Kidney glomerular epithelial cell (primary cell): ENCODE measurements at places on chromosomes 6 and 20.
A peak's percentile ranks its signal among the peaks of the same experiment; 100 is the strongest.

DNA sequence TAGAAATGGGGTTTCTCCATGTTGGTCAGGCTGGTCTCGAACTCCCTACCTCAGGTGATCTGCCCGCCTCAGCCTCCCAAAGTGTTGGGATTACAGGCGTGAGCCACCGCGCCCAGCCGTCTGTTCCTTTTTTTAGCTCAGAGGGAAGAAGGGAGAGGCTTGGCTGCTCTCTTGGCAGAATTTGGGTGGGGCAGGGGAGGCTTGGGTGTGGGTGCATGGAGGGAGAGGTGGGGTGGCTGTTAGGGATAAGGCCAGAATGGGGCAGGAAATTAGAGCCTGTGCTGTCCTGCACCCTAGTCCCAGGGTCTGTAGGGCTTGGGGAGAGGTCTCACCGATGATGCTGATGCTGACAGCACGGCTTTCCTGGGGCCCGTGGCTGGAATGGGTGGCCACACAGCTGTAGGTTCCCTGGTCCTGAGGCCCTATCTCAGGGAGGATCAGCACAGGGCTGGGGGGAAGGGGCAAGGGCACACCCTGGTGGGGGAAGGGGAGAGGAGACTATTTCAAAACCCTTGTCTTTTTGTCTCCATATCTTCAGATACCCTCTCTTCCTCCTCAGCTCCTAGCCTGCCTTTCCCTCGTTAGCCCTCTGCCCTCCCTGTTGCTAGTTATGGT, 2.0 kb downstream of the AGER start:
- DNase-seq: no peak

DNA sequence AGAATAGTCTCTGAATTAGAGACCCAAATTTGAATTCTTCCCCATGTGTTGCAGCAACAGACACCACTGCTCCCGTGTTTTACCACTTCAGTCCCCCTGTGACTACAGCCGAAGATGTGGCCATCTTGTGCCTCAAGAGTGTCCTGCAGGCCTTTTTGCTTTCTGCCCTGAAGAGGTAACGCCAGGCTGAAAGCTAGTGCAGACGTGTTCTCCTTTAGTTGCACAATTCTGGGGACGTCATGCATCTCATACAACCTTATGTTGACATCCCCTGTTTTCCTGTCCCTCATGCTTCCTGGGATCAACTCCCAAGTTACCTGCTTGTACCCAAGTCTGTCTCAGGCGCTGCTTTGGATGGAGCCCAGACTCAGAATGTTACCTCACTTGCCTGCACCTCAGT, 69.1 kb upstream of the SLC22A23 start:
- no peak for DNase-seq

DNA sequence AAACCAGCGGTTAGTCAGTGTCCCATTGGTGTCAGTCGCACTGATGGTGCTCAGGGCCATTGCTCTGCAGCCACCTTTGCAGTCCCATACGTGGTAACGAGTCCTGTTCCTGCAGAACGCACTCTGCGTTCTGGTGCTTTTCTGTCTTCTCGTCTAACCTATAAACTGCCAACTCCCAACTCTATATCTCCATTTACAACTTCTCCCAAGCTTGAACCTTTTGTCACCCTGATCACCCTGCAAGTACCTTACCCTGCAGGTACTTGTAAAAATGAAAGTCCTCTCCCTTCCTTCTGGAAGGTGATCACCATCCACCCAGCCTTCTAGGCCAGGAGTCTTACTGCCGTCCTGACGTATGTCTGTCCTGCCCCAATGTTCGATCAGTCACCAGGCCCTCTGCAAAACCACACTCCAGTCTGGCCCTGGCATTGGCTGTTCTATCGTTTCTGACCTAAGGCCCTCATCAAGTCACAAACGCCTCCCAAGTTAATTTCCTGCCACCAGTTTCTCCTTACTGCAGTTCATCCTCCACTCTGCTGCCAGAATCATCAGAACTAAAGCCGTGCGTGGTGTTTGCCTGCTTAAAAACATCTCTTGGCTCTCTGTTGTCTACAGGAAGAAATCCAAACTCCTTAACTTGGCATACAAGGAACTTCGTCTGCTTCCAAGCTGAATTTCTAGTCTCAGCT, 7.9 kb downstream of the RREB1 start:
- DNase-seq: no peak

- no peak for DNase-seq
Observed at GRCh38 chr6:131117878-131118277, 17.4 kb upstream of the AKAP7 start.

DNA sequence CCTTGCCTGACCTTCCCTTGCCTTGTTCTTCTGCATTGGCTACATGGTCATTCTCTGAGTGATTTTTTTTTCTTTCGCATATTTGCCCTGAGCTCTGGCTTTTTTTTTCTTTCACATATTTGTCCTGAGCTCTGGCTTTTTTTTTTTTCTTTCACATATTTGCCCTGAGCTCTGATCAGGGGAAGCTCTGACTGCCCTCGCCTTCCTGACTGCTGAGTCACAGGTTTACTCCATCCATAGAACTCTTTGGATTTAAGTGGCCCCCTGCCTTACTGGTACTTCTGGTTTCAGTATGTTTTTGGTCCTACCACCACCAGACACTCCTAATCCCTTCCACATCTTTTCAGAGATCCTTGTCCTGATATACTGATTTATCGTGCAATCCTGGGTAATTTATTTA, 201.1 kb downstream of the OGFRL1 start:
- DNase-seq: peak; percentile 83

- no peak for DNase-seq
Observed at GRCh38 chr6:161011492-161012480, 20.2 kb downstream of the MAP3K4 start.

GRCh38 chr20:54649511-54649962, 174.1 kb downstream of the DOK5 start:
- peak; percentile 75 for DNase-seq

- no peak for DNase-seq
Observed at GRCh38 chr20:19027971-19028370, 184.5 kb upstream of the SLC24A3 start.

DNA sequence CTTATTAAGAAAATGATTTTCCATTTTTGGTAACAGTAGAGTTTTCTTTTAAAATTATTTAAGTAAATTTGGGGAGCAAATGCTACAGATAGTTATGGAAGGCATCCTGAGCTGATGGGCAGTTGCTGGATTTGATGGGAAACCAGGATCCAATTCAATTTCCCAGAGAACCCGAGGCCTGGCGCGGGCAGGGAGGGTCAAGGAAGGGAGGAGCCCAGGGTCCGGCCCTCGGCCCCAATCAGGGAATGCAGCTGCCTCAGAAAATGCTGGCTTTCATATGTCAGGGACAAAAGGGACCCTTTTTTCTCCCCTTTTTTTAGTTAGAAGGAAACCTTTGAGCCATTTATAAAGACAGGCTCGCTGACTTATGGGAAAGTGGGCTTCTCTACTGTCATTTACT, 42.1 kb downstream of the CTCFL start:
- DNase-seq: no peak

DNA sequence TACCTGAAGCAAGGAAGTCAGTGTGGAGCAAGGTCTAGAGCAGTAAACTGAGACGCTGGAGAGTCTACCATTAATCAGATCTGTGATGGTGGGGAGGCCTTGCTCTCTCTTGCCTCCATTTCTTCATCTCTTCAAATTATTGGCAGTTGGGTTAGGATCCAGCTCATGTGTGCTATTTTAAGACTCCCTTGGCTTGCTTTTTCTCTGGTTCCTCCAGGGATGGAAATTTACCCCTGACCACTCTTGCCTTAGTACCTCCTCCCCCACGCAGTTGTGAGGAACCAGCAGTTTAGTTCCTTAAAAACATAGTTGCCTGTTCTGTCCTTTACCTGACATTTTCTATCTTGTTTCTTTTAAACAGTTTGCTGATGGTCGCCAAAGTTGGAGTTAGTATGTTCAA, 7.4 kb downstream of the TMEM14C start:
- DNase-seq: no peak

GRCh38 chr20:63121246-63121645, 94.7 kb downstream of the YTHDF1 start:
- no peak for DNase-seq

- DNase-seq: no peak
Observed at GRCh38 chr20:49727478-49727877, 13.8 kb upstream of the B4GALT5 start.

DNA sequence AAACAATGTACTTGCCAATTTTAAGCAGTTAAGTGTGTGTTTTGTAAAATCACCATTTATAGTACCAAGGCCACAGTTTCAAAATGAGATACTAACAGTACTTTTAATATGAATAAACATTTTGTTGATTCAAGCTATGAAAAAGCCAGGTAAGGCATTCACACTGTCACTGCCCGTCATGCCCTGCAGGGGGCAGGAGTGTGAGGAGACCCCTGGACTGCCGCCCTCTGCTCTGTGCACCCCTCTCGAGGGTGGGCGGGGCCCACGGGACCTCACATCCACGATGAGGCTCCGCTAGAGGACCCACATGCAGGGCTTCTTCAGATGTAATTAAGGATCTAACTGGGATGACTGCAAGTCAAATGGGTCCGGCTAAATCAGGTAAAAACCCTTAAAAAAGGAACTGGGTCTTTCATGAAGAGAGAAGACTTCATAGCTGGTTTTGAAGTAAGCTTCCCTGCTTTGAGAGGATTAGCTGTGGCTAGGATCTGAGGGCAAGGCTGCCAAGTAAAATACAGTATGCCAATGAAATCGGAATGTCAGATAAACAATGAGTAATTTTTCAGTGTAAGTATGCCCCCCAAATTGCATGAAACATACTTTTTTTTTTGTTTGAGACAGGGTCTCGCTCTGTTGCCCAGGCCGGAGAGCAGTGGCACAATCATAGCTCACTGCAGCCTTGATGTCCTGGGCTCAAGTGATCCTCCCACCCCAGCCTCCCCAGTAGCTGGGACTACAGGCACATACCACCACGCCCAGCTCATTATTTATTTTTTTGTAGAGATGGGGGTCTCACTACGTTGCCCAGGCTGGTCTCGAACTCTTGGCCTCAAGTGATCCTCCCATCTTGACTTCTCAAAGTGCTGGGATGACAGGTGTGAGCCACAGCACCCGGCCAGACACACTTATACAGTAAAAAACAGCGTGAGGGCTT, 18.7 kb downstream of the DIDO1 start:
- DNase-seq: peak; percentile 18

GRCh38 chr20:39897781-39898466, 791.1 kb downstream of the MAFB start:
- DNase-seq: no peak

- DNase-seq: peak; percentile 65
Observed at GRCh38 chr6:36360241-36361054, 23.8 kb upstream of the BNIP5 start.

DNA sequence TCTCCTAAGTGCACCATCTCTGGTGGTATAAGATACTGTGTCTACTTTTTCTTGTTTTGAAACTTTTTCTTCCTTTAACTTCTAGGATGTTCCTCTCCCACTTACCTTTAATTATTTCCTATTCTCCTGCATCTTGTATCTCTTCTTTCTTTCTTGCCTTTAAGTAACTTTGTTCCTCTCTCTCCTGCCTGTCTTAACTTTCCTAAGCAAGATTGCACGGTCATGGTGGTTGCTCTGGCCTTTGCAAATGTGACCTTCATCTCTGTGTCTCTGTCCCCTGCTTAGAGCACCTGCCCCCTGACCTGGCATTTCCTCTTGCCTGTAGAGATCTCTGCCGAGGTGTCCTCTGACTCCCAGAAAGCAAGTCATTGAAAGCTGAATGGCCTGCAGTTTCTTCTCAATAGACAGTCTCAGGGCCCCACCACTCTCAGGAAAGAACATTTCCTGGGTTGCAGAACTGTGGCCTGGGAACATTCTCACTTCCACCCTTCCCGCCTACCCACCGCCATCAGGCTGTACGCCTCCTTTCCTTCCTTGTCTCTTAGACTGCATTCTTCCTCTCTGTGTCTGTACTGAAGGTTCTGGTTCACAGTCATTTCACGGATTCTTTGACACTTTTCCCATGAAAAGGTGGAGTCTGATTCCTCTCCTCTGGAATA, 12.8 kb downstream of the ZDHHC14 start:
- DNase-seq: no peak

- DNase-seq: no peak
Observed at GRCh38 chr6:35061651-35062410, 79.3 kb downstream of the TCP11 start.

GRCh38 chr6:160386869-160387530, 38.8 kb downstream of the SLC22A3 start:
- peak; percentile 52 for DNase-seq

DNA sequence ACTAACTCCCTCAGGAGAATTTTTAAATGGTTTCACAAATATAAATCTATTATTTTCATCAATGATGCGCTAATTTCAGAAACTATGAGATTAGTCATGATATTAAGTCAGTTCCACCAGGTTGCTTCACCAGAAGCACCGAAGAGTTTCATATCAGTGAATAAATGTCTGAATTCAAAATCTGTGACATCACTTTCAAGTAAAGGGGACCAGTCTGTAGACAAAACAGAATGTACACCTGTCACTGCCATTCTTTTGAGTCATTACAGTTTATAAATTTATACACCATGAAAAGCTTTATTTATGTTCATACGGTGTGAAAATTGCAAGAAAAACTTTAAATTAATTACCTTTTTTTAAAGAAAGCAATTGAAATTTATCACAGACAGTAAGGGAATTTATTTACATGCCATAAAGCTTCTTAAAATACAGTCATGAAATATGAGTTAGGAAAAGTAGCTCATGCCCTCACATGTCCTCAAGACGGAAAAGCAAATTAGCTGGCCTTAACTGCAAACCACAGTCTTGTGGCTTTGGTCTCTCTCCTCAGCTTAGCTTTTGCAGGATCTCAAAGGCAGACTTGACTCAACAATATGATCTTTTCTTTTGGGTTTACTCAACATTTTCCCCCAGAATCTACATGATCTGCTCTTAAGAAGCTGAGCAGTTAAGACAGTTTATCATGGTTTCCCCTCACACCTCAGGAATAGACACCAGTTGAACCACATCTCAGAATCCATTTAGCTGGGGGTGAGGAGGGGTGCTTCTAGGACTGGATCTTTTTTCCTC, 177.7 kb upstream of the MCHR2 start:
- DNase-seq: no peak

GRCh38 chr6:13488015-13488895, 855 bp upstream of the GFOD1 start:
- no peak for DNase-seq

DNA sequence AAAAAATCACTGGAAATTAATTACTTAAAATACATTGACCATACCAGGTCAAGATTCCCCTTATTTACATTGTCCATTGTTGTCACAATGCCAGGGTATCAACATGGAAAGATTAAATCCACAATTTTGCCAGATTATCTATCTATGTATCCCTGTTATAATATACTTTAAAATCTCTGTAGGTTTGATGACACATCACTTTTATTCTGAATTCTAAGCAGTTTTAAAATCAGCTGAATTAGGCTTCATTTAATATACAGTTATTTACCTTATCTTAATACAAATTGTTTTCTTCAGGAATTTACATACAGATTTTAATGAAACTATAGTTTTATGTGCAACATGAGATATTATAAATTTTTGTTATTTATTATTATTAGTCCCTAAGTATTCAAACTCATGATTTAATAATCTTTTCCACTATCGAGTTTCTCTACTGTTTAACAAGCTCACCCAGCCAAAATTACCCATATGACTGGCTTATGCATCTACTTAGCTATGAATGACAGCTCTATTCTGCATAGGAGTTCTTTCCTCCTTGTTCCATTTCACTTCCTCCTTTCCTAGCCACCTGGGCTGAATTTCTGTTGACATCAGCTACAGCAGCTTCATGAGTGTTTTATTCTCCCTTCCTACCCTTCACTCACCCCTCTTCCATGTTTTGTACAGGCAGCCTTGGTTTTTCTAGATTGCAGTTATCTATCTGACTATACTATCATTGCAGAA, 654.2 kb upstream of the MAP3K7 start:
- no peak for DNase-seq

GRCh38 chr6:22113026-22113766, 183.6 kb downstream of the PRL start:
- peak; percentile 98 for DNase-seq
